ENCODE measurements at places on chromosomes 6 and 20.

DNA sequence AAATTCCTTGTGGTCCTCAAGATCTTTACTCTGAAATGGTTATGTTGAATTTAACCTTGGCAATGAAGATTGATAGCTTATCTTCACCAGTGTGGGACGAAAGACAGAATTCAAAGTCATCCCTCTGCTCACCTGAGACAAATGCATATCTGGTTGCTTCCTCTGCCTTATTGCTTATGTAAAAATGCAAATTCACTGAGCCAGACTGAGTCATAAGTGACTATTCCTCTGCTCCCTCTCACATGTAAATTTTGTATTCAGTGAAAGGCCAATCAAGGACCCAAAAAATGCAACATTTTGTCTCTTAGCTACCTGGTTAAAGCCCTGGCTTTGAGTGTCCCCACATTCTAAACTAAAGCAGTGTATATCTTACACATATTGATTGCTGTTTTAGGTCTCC, 593.1 kb upstream of the GJE1 start:
- DNase-seq, result no peak

GRCh38 chr20:59145247-59145923, 18.2 kb upstream of the ZNF831 start:
- DNase-seq, result no peak

- DNase-seq, result no peak
Observed at GRCh38 chr6:49987749-49988148, 18.3 kb upstream of the DEFB113 start.

GRCh38 chr6:64838726-64839125, 868.3 kb downstream of the EYS start:
- no peak for DNase-seq

- DNase-seq, result no peak
Observed at GRCh38 chr6:30885999-30886896, 1.9 kb downstream of the DDR1 start.

DNA sequence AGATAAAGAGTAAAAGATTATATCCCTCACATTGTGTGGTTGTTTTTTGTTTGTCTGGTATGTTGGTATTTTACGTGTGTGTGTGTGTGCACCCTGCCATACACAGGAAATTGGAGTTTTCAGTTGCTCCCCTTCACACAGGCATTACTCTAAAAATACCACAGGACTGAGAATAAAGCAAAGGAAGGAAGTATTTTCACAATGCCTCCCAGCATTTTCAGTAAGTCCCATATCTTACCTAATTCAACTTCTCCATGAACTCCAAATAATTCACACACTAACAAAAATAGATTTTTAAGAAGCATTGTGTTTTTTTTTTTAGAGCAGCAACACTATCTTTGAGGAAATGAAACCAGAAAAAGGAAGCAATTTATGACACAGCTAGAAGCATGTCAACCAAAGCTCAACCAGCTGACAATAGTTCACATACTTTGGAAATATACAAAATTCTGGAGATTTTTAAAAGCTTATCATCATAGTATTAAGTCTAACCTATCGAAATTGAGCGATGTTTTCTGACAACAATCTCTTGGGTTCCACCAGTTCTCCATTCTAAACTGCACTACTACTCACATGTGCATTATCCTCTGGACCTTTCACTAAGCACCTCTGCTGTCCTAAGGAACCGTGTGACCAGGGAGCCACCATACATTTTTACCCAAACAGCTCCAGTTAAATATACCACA, 2.1 kb downstream of the UBE2J1 start:
- DNase-seq, result no peak

GRCh38 chr6:111230351-111231089, 143.2 kb downstream of the SLC16A10 start:
- DNase-seq, result no peak

DNA sequence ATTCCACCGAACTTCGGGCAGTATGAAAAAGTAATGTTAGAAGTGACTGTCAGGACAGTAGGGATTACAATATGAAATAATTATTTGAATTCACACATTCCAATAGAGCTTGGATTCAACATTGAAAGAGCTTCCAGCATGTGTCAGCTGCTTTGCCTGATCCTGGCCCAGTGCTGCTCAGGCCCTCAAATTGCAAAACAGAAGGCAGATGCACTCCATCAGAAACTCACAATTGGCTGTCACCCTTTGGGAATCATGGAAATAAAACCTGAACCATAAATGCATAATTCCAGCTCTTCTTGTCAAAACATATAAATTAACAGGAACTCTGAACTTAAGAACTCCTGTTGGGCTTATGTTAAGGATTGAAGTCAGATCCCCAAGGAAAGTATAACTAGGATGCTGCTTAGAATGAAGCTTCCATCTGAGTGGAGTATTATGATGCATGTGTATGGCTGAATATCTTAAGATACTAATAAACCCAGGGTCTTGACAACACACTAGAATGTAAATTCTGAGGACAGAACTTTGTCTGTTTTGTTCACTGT, 1.8 kb upstream of the NDUFAF4 start:
- DNase-seq, result no peak

GRCh38 chr6:24719125-24719971, at the start of gene C6orf62:
Gene C6orf62, minus strand, starts transcription at chr6:24719154. Its CDS starts 486 bp downstream, at chr6:24718668.
- DNase-seq, result no peak

- DNase-seq, result no peak
Observed at GRCh38 chr20:24118441-24119175, 130.0 kb upstream of the GGTLC1 start.

DNA sequence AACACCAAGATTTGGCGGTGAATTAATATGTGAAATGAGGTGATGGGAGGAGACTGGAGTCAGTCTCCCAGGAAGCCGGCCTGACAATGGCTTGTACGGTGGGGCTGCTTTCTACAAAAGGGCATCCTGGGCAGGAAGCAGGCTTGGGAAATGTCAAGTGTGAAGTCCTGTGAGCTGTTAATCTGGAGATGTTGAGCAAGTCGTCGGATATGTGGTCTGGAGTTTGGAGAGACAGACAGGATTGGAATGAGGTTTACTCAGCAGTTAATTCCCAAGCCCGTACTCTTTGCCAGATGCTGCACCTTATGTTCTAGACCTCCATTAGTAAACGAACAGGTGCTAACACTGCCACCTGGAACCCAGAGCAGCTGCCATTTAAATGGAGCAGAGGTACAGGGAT, 107.7 kb upstream of the FOXC1 start:
- no peak for DNase-seq

DNA sequence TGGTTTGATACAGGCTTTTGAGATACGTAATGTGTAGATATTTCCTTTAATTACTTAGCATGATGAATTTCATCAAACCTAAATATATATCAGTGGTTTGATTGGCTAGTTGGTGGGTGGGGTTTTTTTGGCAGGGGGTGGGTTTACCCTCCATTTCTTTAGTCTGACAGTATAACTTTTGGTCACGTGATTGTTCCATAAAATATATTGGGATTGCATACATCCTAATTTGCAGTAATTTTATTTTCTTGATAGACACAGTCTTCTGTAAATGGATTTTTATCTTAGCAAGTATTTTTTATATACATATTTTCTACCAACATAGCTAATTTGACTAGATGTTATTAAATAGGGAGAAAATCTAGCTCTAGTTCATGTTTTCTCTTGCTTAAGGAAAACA, 177.4 kb upstream of the QKI start:
- DNase-seq, result no peak

DNA sequence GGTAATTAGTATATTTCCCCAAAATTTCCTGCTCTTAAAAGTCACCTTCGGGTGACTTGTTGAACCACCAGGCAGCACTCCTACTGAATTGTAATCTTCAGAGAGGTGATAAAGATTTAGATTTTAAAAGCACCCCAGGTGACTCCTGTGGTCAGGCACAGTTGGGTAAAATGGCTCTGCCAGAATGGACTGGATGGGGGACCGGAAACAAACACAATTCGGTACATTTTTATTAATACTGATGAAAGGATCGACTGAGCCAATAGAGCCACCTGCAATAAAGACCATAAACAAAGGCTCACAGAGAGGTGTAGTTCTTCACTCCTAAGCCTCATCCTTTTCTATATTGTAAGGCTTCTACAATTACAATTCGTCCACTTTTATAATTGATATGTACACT, 19.6 kb upstream of the FAM83C start:
- DNase-seq, result no peak

DNA sequence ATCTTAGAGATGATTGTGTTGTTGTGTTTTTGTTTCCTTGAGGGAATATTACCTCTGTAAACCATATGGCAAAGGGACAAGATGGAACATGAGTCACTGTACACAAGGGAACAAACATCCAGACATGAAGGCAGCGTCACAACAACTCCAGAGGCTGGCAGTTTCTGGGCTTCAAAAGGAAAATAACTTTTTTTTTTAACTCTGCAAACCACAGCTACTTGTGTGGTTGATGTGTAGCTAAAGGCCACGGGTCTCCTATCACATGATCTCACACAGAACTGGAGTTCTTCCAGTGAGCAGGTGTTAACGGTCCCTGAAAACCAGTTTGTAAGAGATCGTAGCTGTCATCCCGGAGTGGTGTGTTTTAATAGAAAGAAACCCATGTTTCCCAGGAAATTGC, 33.2 kb upstream of the HBS1L start:
- no peak for DNase-seq

GRCh38 chr6:4979426-4979825, 24.4 kb downstream of the RPP40 start:
- DNase-seq, result no peak

DNA sequence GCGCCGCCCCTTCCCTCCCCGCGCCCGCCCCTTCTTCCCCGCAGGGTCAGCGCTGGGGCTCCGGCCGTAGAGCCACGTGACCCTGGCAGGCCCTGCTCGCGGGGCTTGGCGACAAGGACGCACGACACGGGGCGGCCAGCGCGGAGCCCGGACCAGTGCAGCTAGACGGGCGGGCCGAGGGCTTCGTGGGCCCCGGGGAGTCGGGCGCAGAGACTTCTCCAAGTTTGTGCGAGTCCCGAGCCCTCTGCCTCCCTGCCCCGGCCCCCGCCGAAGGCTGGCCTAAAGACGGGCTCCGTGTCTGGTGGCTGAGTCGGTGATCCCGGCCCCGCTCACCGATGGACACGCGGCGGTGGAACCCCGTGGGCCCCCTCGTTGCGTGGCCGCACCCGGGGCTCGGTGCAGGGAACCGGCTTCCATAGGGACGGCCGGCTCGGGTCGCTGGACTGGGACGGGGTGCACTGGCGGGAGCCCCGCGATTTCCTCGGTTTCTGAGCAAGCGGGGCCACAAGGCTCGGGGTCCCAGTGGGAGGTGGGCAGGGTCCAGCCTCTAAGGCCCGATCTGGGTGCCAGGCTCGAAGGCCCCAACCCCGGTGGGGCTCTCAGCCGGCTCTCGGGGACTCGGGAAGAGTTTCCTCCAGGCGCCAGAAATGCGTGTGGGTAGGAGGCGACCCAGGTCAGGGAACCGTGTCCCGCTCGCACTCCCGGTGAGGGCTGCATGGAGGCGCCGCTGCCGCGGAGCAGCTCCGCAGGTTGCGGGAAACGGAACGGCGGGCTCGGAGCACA, 452 bp upstream of the GATA5 start:
- no peak for DNase-seq

GRCh38 chr6:123213921-123214320, 217.9 kb downstream of the CLVS2 start:
- no peak for DNase-seq

- no peak for DNase-seq
Observed at GRCh38 chr6:118536478-118536877, 11.6 kb upstream of the PLN start.

- DNase-seq, result no peak
Observed at GRCh38 chr6:18262702-18263417, 1.5 kb downstream of the DEK start.

DNA sequence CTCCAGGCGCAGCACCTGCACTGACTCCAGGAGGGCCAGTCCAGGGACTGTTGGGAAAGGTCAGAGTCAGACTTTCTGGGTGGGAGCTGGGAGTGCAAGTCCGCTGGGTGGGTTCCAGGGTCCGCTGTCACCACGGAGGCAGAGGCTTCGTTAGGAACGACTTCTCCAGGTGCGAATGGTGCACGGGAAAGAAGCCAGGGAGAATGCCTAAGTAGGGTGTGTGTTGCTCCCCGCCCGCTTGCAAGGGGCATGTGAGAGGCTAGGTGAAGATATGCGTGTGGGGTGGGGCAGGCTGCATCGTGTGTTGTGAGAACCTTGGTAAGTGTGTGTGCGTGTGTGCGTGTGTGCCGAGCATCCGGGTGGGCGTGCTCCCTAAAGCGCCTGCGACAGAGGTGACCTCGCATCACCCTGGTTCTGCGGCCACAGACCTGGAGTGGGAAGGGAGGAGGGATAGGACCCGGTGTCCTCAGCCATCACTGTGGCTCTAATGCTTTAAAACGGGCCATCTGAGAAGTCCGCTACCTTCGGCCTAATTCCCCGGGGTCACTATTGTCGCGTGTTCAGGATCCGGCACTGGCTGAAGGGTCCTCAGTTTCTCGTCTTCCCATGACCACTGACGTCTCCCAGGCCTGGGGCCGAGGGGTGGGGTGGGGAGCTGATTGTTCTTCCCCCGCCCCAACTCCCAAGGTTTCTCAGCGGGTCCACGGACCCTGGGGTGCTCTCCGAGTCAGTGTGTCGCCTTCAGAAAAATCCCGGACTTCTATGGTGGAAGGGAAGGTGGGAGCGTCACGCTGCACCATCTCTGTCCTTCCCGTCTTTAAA, 6.1 kb downstream of the SLC32A1 start:
- no peak for DNase-seq

DNA sequence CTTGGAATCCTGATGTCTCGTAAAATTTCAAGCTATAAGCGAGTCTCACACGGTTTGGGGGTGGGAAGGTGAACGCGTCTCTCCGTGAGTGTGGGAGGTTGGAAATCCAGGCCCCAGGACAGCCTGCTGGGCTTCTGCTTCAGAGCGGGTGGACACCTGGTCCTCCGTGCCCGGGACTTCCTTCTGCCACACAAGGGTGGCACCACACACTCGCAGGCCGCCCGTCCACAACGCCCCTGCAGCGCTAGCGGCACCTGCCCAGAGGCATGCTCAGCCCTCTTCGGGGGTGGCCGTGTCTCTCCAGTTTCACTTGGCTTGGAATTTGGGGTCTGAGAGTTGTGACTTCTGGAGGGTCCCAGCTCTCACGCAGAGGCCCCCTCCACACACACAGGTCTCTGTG, 151.9 kb downstream of the PHACTR3 start:
- no peak for DNase-seq

- no peak for DNase-seq
Observed at GRCh38 chr6:75481394-75481793, 12.2 kb downstream of the FILIP1 start.

DNA sequence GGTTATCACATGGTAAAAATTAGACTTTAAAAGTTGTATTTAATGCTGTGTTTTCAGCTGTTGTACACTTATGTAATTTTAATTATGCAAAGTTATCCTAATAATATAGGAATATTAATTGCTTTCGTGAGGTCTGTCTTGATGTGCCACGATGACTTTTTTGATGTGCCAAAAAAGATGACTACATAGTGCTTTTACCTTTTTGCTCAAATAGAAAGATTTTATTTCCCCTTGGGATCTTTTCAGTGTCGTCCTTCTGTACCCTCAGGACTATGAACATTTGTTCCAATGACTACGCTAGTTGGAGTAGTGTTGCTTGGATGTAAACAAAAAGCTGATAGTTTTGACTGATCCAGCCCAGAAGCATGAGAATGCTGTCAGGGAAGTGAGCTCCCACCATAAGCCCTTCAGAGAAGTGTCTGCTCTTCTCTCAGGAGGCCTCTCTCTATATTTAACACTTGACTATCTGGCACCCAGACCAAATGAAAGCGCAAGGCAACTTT, 1.2 kb upstream of the CD164 start:
- no peak for DNase-seq
